ENCODE measurements at places on chromosomes 6 and 20.

DNA sequence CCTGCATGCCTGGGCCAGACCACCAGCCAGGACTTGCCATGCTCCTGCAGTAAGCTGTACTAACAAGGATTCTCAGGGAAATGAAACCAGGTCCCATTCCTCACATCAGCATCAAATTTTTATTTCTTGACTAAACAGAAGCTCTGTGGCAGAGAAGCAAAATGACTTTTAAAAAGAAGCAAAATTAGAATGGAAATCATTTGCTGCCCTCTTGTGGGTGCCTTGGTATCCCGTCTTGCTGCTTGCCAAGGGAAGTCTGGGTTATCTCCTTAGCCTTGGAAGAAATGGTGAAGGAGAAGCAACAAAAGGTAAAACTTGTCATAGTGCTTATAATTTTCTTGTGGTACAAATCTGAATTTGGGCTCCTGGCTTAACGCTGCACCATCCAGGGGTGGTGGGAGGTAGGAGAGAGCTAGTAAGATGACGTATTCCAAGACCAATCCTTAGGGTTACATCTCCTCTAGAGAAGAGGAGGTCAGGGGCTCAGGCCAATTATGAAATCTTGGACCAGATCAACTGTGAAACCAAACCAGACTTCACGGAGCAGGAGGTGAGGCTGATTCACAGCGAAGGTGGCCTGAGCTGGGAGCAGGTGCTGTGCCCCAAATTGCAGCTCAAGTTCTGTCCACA is 107.5 kb downstream of the FAXC start:
- DNase-seq, result peak; percentile 11

DNA sequence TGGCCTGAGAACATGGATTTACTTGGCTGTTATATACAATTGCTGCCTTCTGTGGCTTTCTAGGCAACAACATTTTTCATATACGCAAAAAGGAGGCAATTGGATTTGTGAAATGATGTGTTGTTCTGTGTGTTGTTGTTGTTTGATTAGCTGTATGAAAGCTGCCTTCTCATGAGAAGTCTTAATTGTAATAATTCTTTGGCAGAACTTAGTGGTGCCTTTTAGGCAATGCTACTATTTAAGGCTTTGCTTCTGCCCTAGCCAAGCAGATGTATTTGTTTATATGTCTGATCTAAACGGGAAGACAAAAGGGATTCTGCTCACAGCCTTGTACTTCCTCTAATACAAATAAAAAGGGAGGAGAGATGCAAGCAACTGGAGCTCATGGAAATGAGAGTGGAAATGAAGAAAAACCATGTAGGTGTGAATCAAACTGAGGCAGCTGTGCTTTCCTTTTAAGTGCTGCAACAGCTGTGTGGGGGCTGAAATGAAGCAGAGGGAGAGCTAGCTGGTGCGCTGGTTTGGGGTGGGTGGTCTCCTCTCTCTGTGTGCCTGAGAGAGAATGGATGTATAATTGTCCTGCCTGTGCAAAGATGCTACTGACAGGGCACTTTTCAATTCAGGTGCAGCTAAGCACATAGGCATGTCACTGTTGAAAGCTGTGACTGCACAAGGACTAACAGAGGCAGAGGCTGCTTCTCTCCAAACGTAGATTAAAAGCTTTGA is 386.9 kb upstream of the MAN1A1 start:
- DNase-seq, result no peak

DNA sequence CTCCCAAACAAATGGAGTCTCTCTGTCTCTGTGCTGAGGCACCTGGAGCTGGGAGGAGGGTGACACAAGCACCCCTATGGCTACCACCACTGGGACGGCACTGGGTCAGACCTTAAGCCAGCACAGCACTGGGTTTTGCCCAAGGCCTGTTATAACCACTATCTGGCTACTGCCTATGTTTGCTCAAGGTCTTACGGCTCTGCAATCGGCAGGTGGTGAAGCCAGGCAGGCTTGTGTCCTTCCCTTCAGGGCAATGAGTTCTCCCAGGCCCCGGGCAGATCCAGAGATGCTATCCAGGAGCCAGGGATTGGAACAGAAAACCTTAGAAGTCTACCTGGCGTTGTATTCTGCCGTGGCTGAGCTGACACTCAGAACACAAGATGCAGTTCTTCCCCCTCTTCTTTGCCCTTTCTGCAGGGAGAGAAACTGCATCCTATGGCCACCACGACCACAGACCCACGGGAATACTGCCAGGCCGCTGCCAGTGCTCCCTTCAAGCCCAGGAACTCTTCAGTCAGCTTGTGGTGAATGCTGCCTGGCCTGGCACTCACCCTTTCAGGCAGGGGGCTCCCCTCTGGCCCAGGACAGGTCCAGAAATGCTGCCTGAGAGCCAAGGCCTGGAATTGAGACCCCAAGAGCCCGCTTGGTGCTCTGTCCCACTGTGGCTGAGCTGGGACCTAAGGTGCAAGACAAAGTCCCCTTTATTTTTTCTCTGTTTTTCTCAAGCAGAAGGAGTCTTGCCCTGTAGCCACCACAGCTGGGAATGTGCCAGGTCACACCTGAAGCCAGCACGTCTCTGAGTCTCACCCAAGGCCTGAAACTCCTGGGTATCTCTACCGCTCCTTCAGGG is 67.0 kb upstream of the FRMD1 start:
- DNase-seq, result no peak

DNA sequence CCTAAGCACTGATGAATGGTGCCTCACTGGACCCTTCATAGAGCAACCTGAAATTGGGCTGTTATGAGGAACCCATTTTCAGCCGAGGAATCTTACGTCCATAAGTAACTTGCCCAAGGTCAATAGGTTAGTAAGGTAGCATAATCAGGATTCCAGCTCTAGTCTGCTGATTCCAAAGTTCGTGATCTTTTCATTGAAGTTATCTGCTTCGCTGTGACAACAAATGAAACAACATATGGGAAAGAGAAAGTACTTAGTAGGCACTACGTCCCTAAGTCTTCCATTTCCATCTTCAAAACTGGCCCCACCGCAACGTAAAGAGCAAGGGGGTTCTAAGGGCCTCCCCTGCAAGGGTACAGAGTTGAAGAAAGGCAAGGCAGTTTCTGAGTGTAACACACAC is 49.5 kb downstream of the MYLIP start:
- no peak for DNase-seq

- no peak for DNase-seq
Observed at GRCh38 chr20:6469695-6470094, 297.8 kb upstream of the BMP2 start.

GRCh38 chr20:44092551-44093248 is 94.3 kb downstream of the JPH2 start:
- DNase-seq, result peak; percentile 51

GRCh38 chr20:59055302-59055701 is 12.7 kb upstream of the PRELID3B start:
- DNase-seq, result peak; percentile 13

GRCh38 chr6:141212296-141212695 is 920.4 kb upstream of the GJE1 start:
- no peak for DNase-seq

- DNase-seq, result no peak
Observed at GRCh38 chr6:169902604-169903003, 151.2 kb downstream of the ERMARD start.

DNA sequence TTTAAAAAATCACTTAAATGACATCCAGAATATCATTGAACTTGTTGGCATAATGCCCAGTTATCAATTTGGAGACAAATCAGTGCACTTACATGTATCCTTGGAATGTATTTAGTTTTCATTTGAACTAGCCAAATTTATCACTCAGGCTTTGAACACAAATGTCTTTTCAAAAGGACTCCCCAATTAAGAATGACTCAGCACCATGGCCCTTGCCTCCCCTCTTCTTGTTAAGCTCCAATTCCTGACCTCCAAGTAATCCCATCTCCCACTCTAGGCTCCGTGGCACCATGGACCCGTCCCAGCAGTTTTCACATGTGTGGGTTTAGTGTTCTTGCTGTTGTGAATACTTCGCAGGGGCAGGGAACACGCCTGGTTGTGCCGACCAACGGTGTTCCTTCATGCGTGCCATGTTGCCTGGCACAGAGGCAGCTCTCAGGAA is 2.7 kb downstream of the AKAP12 start:
- DNase-seq, result peak; percentile 59

GRCh38 chr6:128648022-128648598 is 127.7 kb upstream of the PTPRK start:
- DNase-seq, result no peak

- peak; percentile 46 for DNase-seq
Observed at GRCh38 chr6:56026455-56027180, 151.2 kb upstream of the BMP5 start.

DNA sequence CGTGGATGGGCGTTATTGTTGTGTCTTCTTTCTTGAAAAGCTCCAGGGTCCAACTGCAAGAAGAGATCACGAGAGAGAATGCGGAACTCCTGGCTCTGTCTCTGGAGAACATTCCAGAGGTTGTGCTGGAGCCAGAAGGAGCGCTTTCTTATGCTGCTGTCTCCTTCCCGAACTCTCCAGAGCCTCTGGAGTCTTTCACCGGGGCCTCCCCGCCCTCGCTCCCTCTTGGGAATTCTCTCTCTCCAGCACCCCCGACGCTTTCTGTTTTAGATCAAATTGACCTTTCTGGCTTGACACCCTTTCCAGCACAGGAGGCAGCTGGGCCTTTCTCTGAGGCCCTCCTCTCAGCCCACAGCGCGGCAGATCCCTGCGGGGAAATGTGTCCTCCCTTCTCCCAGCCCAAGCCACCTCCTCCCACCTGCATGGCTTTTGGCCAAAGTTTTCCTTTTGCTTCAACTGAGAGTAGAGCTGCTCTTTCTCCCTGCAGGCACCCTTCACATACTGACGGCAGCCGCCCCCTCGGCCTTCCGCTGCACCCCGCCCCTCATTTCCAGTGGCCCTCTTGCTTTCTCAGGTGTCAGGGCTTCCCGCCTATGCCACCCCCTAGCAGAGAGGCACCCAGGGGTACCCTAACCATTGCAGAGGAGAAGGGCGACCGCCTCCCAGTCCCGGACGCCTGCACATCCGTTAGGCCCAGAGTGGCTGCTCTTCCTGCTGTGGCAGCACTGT is 6.6 kb upstream of the CCR6 start:
- DNase-seq, result no peak

DNA sequence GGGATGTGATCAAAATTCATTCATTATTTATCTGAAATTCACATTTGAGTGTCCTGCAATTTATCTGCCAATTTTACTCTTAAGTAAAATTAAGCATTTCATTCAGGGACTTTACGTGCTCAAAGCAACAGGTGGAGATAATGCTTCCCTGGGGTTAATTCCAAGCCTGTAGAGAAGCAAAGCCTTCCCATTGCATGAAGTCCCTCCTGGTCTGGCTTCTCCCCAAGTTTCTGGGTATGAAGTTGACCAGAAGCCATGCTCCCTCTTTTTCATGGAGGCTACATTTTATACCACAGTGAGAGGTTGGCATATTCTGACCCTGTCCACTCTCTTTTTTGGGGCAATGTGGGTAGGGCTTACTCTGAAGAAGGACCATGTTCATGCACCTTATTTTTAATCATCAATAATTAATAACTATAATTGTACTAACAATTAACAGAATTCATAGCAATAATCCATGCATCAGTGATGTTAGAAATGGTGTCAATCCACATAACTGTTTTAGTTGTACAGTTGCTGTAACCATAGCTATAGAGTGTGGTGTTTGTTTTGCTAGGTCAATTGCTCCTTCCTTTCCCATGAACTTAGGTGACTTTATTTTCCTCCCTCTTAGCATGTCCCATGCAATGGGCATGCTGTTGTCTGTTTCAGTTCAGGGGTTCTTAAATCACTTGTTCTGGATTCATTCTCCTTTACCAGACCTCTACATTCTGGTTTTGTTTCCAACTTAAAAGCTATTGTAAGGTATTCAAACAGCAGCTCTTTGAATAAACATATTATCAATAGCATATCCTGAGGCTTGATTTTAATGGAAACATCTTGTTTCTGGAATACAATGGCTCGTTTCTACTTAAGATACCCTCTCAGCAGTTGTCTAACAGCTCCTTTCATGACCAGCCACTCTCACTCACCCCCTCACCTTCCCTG is 1.5 kb downstream of the LAMA4 start:
- DNase-seq, result no peak

GRCh38 chr20:51749674-51750036 is 18.5 kb downstream of the ATP9A start:
- DNase-seq, result peak; percentile 68

DNA sequence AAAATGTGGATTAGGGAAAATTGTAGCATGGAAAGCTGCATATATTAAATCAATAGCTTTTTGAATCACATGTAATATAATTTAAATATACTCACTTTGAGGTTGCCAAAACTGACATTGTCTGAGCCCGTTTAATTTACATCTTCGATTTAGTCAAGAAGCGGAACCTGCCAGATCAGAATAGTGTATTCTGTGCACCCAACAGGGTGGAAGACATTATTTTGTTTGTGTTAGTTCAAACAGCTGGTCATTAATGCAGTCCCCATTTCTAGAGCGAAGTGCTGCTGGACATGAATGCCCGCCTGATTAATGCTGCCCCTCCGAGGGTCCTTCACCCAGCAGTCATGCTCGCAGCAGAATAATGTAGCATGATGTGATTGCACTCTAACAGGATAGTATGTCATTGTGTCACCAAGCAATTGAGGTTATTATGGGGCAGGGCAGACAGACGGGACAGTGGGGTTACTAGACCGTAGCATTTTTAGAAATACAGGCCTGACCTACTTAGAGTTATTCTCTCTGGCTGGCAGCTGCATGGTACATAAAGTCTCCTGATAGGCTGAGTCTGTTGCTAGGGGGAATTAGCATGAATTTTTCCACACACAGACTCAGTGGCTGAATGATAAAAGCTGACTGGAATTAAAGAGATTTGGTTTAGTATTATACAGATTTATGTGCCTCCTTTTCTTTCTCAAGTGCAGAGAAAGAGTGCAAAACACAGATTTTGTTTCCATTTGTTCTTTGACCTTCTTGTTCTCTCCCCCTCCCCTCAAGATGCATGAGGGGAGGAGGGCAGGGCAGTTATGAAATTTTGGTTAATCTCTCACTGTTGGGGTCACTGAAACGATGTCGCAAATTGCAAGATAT is 147.1 kb downstream of the PRL start:
- no peak for DNase-seq

DNA sequence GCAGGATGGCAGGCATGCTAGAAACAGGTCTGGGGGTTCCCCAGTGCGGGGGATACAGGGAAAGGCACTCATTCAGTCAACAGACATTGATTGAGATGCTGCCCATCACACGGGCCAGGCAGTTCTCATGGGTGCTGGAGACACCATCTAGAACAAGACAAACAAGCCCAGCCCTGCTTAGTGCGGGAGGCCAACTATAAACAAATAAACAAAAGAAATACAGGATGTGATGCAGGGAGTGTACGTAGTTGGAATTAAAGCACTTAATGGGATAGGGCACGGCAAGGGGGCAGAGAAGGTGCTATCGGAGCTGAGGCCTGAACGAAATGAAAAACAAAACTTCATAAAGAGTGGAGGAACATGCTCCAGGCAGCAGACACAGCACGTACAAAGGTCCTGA is 169.3 kb downstream of the PREX1 start:
- DNase-seq, result no peak

GRCh38 chr20:46117704-46118467 is at the start of gene CD40:
CD40 (plus strand) TSS chr20:46118314; CDS start chr20:46118344, 30 bp downstream.
- peak; percentile 86 for DNase-seq

- DNase-seq, result no peak
Observed at GRCh38 chr20:23823621-23824324, 2.8 kb downstream of the CST2 start.

- DNase-seq, result no peak
Observed at GRCh38 chr6:42727627-42728026, 5.2 kb upstream of the PRPH2 start.

- DNase-seq, result peak; percentile 27
Observed at GRCh38 chr6:15623276-15624116, 39.3 kb downstream of the DTNBP1 start.
